Progenitor cell of endocrine pancreas (in vitro differentiated cells): ENCODE measurements at places on chromosomes 2 and 18.

GRCh38 chr2:143451642-143452281 is 322.5 kb downstream of the ARHGAP15 start:
- DNase-seq, result no peak

GRCh38 chr2:217415316-217415715 is 555.5 kb upstream of the TNP1 start:
- DNase-seq, result no peak

GRCh38 chr2:25273985-25274535 is 67.7 kb downstream of the DNMT3A start:
- DNase-seq, result no peak

- DNase-seq, result no peak
Measured at GRCh38 chr2:183031911-183032794, 6.1 kb downstream of the NCKAP1 start.

DNA sequence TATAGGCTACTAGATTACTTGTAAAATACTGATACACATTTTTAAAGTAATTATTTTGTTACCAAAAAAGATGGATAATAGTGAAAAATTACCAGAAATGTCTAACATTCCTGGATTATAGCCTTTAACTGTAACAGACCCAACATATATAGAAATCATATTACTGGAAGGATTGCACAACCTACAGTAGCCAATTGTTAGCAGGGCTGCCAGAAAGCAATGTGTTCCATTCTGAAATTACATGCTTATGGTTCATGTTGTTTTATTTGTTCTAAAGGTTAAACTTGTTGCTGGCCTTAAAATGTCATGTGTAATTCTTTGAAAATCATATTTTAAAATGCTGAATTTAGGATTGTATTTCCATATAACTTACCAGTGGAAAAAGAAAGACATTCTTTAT is 793.6 kb upstream of the ACVR2A start:
- no peak for DNase-seq

DNA sequence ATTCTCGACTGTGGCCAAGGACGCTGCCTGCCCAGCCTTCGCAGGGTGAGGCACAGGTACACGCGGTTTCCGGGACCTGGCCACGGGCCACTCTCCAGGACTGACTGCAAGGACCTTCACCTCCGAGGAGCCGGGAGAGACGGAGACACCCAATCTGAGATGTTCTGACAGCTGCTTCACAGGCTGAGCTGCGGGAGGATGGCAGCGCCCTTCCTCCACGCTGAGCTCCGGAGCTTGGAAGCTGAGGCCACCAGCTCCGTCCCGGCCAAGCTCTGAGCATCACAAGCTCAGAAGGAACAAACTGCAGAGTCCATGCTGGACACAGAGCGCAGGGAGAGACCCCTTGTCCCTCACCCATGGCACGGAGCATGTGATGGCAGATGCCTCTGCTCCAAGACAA is 71.1 kb upstream of the CTDP1 start:
- no peak for DNase-seq

DNA sequence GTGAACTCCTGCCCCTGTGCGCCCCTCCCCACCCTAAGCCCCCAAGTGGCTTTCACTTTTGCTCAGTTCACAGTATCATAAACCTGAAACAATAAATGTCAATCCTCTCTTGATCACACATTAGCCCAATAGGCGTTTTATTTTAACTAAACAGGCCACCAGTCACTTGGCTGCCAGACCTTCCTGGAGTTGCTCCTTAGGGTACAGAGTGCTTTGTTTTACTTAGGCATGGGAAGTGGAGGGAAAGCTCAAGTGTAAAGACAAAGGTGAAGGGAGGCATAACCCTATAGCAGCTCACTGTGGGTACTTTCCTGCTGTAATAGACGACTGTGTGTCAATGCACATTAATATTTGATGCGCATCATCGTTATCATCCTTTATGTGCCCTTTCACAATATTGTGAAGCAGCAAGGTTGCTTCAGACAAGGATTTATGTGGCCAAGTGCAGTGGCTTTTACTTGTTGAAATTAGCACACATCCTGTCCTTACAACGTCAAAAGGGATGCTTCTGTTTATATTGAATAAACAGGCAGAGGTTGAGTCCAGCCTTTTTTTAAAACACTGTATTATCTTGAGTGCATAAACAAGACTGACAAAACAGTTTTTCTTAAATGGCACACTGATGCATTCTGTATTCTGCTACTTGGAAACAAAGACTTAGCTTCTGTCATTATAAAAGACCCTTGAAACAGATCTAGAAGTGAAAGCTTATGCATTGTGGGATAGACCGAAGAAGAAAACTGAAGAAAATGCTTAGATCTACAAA is 168.5 kb downstream of the TMEFF2 start:
- no peak for DNase-seq

- DNase-seq, result no peak
Measured at GRCh38 chr18:35912332-35912731, 60.1 kb upstream of the RMP24 start.

- no peak for DNase-seq
Measured at GRCh38 chr2:107108556-107108955, 222.6 kb upstream of the ST6GAL2 start.

DNA sequence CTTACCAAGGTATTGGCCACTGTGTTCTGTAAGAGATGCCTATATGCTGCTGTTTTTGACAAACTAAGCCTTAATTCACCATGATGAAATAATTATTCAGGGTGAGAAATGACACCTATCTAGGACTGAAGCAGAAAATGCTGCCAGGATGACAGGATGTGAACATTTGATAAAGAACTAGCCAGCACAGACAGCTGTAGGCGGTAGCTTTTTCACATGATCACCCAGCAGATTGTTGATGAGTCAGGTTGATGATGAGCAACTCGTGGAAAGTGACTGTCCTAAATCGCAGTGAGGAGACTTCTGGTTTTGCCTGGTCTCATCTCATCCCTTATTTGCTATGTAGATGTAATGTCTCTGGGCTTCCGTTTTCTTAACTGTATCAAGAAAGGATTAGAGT is 144.1 kb downstream of the PRPF40A start:
- DNase-seq, result no peak

GRCh38 chr2:181054843-181055242 is 74.4 kb downstream of the UBE2E3 start:
- no peak for DNase-seq

- DNase-seq, result no peak
Measured at GRCh38 chr2:131567891-131568290, 40.2 kb downstream of the CCDC74A start.

GRCh38 chr2:168375195-168375798 is 80.8 kb upstream of the CERS6 start:
- DNase-seq, result no peak

DNA sequence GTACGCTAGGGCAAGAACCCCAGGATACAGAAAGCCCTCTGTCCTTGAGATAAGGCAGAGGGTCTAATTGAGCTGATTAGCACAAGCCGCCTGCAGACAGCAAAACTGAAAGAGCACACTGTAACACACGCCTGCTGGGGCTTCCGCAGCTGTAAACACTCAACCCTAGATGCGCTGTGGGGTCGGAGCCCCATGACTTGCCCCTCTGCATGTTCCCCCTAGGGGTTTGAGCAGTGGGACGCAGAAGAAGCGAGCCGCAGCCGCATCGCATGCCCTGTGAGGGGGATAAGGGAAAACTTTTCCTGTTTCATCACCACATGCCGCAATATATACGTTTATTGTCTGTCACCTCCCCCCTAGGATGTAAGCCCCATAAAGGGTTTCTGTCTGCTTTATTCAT is 384.6 kb downstream of the PLCL1 start:
- DNase-seq, result no peak

DNA sequence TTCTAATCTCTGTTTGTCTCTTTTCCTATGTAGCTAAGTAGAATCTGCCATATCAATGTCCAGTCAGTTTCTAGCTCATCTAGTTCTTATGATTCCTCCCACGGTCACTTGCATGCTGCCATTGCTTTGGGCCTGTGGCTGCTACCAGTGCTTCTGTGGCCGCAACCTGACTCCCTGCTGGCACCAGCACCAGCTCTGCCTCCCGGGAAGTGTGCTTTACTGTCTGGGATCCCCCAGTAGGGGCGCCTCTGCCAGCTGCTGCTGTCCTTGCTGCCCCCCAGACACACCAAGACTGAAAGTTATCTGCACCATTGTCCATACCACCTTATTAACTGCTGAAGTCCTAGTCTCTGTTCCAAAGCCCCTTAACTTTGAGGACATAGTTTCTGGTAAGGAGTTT is 56.3 kb downstream of the RAPGEF4 start:
- DNase-seq, result no peak

- no peak for DNase-seq
Measured at GRCh38 chr2:64277101-64277849, 133.1 kb upstream of the PELI1 start.

- DNase-seq, result no peak
Measured at GRCh38 chr18:59918997-59919396, 19.2 kb downstream of the PMAIP1 start.

DNA sequence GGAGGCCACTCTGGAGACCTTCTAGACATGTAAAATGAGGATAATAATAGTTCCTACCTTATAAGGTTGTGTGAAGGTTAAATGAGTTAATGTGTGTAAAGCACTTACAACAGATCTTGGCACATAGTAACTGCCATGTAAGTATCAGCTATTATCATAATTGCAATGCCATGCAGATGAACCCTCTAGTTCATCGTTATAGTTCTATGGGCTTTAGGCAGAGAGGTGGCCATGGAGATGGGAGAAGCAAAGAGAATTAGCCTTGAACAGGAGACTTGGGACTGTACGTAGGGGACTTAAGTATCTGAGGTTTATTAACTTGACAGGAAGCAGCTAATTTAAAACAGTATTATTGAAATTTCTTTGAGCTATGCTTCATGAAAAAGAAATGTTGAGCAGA is 151.8 kb downstream of the PIK3C3 start:
- no peak for DNase-seq

DNA sequence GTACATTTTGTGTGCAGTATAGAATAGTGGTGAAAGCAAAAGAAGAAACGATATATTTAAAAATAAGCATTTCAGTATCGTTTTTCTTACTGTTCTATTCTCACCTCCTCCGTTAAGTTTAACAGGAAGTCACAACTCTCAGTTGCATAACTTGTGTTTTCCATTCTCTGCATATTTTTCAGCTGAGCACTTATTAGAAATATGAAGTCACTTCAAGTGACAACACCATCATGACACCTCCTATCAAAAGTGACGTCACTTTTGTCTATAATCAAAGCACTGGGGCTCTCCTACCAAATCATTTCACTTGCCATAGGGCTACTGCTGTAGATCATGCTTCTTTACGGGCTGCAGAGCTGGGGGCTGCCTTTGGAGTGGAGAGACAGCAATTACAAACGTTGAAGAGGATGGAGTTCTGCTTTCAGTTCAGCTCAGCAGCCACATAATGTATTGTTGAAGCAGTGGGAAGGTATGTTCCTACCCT is 36.3 kb downstream of the STAT4 start:
- DNase-seq, result no peak

DNA sequence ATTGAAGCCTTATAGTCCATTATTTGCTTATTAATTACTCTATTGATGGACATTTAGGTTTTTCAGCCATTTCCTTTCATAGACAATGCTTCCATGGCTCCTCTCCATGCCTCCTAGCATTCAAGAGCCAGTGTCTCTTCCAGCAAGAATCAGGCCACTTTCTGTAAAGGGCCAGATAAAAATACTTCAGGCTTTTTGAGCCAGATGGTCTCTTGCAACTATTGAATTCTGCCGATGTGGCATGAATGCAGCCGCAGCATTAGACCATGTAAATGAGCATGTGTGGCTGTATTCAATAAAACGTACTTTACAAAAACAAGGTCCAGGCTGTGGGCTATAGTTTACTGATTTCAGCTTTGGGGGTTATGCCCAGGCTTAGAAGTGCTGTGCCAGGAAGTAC is 38.5 kb downstream of the TRAF3IP1 start:
- DNase-seq, result no peak

DNA sequence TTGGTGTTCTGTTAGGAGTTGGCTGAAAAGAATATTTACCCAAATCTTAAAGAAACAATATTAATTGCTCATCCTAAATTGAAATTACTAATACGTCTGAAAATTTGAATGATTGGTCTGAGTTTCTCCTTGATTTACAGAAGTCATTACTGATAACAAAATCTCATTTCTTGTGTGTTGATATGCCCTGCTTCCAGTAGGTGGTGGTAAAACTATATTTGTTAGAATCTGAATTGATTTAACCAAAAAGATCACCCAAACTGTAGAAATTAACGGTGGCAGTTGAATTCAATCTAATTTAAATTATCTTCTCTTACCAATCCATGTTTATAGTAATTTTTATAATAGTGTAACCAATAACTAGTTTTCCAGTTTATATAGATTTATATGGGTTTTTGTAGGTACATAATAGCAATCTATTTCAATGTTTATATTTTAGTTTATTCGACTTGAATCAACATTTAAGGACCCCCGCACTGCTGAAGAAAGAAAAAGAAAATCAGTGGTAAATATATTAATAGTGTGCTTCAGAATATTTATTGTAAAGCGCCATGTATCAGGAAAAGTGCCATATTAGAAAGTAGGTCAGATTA is 38.3 kb downstream of the PAPOLG start:
- DNase-seq, result no peak

DNA sequence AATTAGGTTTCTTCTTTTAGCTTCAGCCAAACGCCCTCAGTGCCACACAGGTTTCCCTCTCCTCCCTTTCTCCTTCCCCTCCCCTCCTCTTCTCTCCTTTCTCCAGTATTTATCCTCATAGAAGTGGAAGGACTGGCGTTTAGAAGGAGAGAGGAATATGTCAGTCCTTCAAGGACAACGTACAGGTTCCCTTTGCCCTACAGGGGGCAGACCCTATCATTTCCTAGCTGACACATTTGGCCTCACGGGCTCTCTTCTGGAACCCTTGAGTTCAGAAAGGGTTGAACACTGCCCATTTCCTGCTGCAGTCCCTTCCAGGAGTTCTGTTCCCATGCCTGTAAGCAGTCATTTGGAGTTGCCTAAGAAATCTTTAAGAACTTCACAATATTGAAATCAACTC is 46.1 kb downstream of the CDCA7 start:
- DNase-seq, result no peak
